Fibroblast of upper back skin (primary cell): ENCODE measurements at places on chromosomes 4 and X.

- no peak for DNase-seq
These were observed 32.6 kb downstream of the STAG2 start for GRCh38 chrX:123993904-123994635.

- DNase-seq, result no peak
These were observed 108.5 kb upstream of the GLRA2 start for GRCh38 chrX:14420841-14421240.

GRCh38 chr4:153137159-153137558 is 67.1 kb upstream of the TRIM2 start:
- peak; percentile 93 for DNase-seq

- no peak for DNase-seq
These were observed 548 bp upstream of the MAML3 start for GRCh38 chr4:140154572-140154891.

DNA sequence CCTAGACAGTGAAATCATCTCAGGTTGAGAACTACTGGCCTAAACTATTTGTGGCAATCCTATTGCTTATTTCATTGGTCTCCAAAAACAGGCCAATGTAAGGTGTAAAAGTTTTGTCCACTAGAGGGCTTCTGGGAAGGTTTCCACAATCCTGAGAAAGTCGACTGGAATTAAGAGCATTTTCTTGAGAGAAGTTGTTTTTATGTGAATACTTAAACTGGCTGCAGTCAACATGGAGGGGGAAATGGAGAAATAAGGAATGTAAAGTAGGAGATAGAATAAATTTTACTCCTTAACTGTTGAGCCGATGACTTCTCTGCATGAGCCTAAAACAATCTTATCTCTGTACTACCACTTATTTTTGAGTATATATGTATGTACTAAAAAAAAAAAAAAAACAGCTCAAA is 11.0 kb upstream of the EIF4E start:
- peak; percentile 76 for DNase-seq
